ENCODE measurements at places on chromosomes 6 and 20. TPM values are rescaled to one million over a fixed set of nuclear protein-coding genes. Genes with fewer than 3 reads are reported as not detected.

- peaks cover 2% of the 10 kb centered on the region for H3K4me1 ChIP-seq
- no peak for DNase-seq
- H3K27me3 ChIP-seq, result no peaks in the 10 kb centered on the region
- H3K36me3 ChIP-seq, result no peaks in the 10 kb centered on the region
These were observed 200.9 kb downstream of the GJA10 start for GRCh38 chr6:90095145-90095544.

Gene OTOR
- not detected for total RNA-seq

Gene ANKRD66
- total RNA-seq, result not detected

DNA sequence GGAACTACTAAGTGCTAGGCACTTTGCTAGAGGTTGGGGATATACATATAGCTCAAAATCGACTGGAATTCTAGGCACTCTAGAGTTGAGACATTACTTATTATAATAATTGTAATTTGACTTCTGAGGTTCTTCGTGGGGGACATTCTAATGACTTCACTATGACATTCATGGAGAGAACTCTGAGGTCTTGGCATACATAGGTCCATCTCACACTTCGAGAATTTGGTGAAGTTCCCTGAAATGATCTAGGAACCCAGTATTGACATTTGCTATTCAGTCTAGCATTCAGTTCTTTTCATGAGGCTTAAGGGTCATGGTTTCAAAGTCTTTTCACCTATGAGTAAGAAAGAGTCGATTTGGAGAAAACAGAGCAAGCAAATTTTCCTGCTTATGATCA lies 446.6 kb upstream of the JAG1 start:
- no peak for DNase-seq
- H3K27ac ChIP-seq, result no peak overlapping the region
- H3K27me3 ChIP-seq, result no peaks in the 10 kb centered on the region
- no peaks in the 10 kb centered on the region for H3K36me3 ChIP-seq

DNA sequence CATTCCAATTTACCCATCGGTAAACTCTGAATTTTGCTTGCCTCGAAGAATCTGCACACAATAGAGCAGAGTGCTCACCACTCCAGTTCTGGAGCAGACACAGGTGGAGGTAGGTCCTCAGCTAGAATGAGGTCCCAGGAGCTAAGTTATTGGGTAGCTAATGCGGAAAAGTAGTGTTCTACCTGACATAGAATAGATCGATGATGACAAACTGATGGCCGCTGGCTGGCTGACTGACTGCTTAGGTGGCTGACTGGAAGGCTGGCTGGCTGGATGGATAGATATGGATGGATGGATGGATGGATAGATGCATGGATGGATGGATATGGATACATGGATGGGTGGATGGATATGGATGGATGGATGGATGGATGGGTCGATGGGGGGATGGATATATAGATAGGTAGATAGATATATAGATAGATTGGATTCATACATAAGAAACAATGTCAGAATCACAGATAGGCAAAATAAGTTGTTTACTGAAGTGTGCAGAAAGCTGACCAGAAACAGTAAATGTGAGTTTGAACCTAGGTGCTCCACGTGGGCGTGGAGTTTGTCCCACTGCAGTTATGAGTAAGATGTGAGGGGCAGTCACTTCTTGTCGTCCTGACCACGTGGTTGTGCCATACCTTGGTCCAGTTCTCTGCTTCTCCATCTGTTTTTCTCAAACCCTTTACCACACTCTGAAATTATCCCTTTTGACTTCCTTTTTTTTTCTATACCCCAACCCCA lies 62.1 kb downstream of the TBXT start:
- no peak for DNase-seq
- no peaks in the 10 kb centered on the region for H3K36me3 ChIP-seq
- no peak overlapping the region for H3K27ac ChIP-seq
- no peaks in the 10 kb centered on the region for H3K27me3 ChIP-seq
- H3K4me3 ChIP-seq, result no peak overlapping the region

GRCh38 chr6:51910851-51911250 lies 176.6 kb downstream of the PKHD1 start:
- no peak overlapping the region for H3K27ac ChIP-seq
- no peaks in the 10 kb centered on the region for H3K4me1 ChIP-seq
- no peaks in the 10 kb centered on the region for H3K36me3 ChIP-seq
- no peak overlapping the region for H3K4me3 ChIP-seq
- no peaks in the 10 kb centered on the region for H3K27me3 ChIP-seq

- H3K4me3 ChIP-seq, result no peak overlapping the region
- no peaks in the 10 kb centered on the region for H3K4me1 ChIP-seq
- no peaks in the 10 kb centered on the region for H3K27me3 ChIP-seq
- no peak overlapping the region for H3K27ac ChIP-seq
- H3K36me3 ChIP-seq, result no peaks in the 10 kb centered on the region
These were observed 110.7 kb downstream of the PDE10A start for GRCh38 chr6:165552248-165552736.

- H3K27me3 ChIP-seq, result no peaks in the 10 kb centered on the region
- H3K4me3 ChIP-seq, result no peak overlapping the region
- H3K27ac ChIP-seq, result no peak overlapping the region
- no peaks in the 10 kb centered on the region for H3K36me3 ChIP-seq
- no peak for DNase-seq
- H3K4me1 ChIP-seq, result no peaks in the 10 kb centered on the region
These were observed 55.3 kb downstream of the EFCAB8 start for GRCh38 chr20:32914031-32914430.

- H3K27ac ChIP-seq, result no peak overlapping the region
- H3K4me1 ChIP-seq, result no peaks in the 10 kb centered on the region
- DNase-seq, result no peak
These were observed 491.4 kb upstream of the POU3F2 start for GRCh38 chr6:98343004-98343403.

- no peak overlapping the region for H3K27ac ChIP-seq
- no peaks in the 10 kb centered on the region for H3K36me3 ChIP-seq
- H3K4me3 ChIP-seq, result no peak overlapping the region
- H3K27me3 ChIP-seq, result no peaks in the 10 kb centered on the region
These were observed 50.1 kb upstream of the ASF1A start for GRCh38 chr6:118843685-118844390.

Gene CTCFL
- total RNA-seq, result not detected

Gene FERMT1
- 3.5 TPM for total RNA-seq

GRCh38 chr6:122696079-122696478 lies 83.4 kb upstream of the FABP7 start:
- no peaks in the 10 kb centered on the region for H3K4me1 ChIP-seq
- H3K36me3 ChIP-seq, result no peaks in the 10 kb centered on the region
- H3K4me3 ChIP-seq, result no peak overlapping the region

Gene EPHA7
- 1.9 TPM for total RNA-seq

GRCh38 chr6:128807577-128807976 lies 75.4 kb upstream of the LAMA2 start:
- no peak for DNase-seq
- no peaks in the 10 kb centered on the region for H3K4me1 ChIP-seq
- no peak overlapping the region for H3K27ac ChIP-seq
- H3K4me3 ChIP-seq, result no peak overlapping the region
- no peaks in the 10 kb centered on the region for H3K36me3 ChIP-seq

GRCh38 chr20:8530022-8530421 lies 398.0 kb downstream of the PLCB1 start:
- no peaks in the 10 kb centered on the region for H3K27me3 ChIP-seq
- H3K27ac ChIP-seq, result no peak overlapping the region
- no peaks in the 10 kb centered on the region for H3K36me3 ChIP-seq

Gene HRH3
- total RNA-seq, result not detected

GRCh38 chr6:47665112-47665511 lies 33.3 kb upstream of the ADGRF4 start:
- H3K27ac ChIP-seq, result no peak overlapping the region
- H3K4me1 ChIP-seq, result no peaks in the 10 kb centered on the region
- DNase-seq, result no peak

Gene DCDC2
- not detected for total RNA-seq

Gene ZBTB9
- total RNA-seq, result 3.0 TPM

- DNase-seq, result no peak
- no peaks in the 10 kb centered on the region for H3K36me3 ChIP-seq
- no peaks in the 10 kb centered on the region for H3K4me1 ChIP-seq
- H3K27ac ChIP-seq, result no peak overlapping the region
- H3K27me3 ChIP-seq, result no peaks in the 10 kb centered on the region
- H3K4me3 ChIP-seq, result no peak overlapping the region
These were observed 60.5 kb downstream of the EYS start for GRCh38 chr6:65646544-65646943.

Gene HTR1E
- total RNA-seq, result 0.75 TPM

DNA sequence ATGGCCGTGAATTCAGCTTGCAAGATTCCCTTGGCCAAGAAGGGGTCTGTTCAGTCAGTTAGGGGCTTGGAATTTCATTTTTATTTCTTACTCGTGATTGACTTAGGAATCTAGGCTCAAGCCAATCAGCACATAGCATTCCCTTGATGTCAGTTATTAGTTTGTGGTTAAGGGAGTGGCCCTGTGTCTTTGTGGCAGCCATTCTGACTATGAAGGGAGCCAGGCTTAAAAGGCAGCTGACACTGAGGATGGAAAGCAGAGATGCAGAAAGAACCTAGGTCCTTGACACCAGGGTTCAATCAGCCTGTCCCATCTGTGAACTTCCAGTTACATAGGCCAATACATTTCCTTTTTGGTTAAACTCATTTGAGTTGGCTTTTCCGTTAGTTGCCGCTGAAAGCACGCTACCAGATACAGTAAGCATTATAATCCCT lies 48.1 kb downstream of the MCUR1 start:
- no peaks in the 10 kb centered on the region for H3K27me3 ChIP-seq
- no peaks in the 10 kb centered on the region for H3K36me3 ChIP-seq
- no peak overlapping the region for H3K4me3 ChIP-seq

DNA sequence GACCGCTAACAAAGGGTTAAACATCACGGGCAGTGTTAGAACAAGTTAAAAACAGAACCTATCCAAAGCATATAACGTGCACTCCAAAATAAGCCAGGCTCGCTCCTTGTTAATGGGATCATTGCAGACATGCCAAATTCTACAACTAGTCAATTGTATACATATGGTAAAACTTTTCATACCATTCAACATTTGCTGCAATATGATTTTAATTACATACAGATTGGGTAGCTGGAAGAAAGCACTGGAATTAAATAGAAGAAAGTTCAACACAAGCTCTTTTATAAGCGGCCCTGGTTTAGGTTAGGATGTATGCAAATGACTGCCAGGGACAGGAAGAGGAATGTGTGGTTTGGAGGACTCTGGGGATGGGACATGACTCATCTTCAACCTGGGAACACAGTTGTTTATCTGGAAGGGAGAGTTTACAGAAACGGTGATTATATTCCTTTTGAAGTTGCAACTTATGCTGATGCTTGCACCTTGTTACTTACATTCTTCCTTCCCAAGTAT lies 62.5 kb upstream of the TIAM2 start:
- H3K4me1 ChIP-seq, result no peaks in the 10 kb centered on the region
- H3K36me3 ChIP-seq, result no peaks in the 10 kb centered on the region
- H3K27me3 ChIP-seq, result no peaks in the 10 kb centered on the region
- H3K4me3 ChIP-seq, result no peak overlapping the region
- no peak for DNase-seq
- H3K27ac ChIP-seq, result no peak overlapping the region

DNA sequence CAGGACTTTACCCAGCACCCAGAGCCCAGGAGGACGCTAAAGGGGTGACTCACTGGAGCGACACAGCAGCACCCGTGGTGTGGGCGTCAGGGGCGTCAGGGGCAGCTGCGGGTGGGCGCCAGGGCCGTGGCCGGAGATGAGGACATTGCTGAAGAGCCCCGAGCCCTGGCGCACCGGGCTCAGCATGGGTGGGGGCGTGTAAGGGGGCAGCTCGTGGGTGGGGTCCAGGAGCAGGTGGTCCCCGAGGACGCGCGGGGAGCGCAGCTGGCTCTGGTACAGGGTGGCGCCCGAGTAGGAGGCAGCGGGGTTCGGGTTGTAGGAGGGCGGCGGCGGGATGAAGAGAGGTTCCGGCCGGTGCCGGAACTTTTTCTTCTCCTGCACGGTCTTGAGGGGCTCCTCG lies 41.6 kb upstream of the MRPS10 start:
- H3K36me3 ChIP-seq, result no peaks in the 10 kb centered on the region
- no peak overlapping the region for H3K4me3 ChIP-seq
- no peak overlapping the region for H3K27ac ChIP-seq
- DNase-seq, result no peak
- H3K4me1 ChIP-seq, result peaks cover 3% of the 10 kb centered on the region
- no peaks in the 10 kb centered on the region for H3K27me3 ChIP-seq

Gene OPRL1
- 0.12 TPM for total RNA-seq

- no peak for DNase-seq
- H3K4me1 ChIP-seq, result no peaks in the 10 kb centered on the region
- no peak overlapping the region for H3K27ac ChIP-seq
- H3K36me3 ChIP-seq, result no peaks in the 10 kb centered on the region
- no peaks in the 10 kb centered on the region for H3K27me3 ChIP-seq
These were observed 67.7 kb upstream of the ZNFX1 start for GRCh38 chr20:49345524-49345923.

Gene SLC12A5
- total RNA-seq, result 1.1 TPM

Gene RBPJL
- total RNA-seq, result not detected

DNA sequence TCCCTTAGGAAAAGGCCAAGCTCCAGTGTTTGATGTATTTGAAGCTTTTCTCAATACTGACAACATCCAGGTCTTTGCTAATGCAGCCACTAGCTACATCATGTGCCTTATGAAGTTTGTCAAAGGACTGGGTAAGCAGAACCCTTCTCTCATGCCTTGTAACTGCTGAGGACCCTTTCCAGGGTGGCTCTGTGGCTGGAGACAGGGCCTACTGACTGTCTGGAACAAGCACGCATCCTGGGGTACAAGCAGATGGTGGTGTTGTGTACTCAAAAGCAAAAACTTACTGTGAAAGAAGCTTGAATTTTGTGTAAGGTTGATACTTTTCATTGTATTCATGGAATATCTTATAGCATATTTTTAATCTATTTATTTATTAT lies 69.0 kb upstream of the SMIM28 start:
- DNase-seq, result no peak
- no peak overlapping the region for H3K27ac ChIP-seq
- no peak overlapping the region for H3K4me3 ChIP-seq

DNA sequence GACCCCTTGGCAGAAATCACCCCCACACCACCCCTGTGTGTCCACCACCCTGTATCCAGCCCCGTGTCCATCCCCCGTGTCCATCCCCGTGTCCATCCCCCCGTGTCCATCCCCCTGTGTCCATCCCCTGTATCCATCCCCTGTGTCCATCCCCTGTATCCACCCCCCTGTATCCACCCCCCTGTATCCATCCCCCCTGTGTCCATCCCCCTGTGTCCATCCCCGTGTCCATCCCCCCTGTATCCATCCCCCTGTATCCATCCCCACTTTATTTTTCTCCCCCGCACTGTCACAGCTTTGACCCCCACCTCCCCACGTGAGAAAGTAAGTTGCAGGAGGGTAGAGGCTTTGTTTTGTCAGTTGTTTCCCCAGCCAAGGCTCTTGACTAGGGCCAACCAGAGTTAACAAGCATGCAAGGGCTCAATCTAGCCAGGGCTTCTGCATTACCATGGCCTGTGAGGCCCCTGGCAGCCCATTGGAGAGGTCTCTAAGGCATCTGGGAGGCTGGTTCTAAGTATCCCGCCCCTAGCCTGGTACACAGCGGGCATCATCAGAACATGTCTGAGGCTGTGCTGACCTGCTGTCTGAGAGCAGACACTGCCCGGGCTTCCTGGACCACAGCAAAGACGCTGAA lies 18.1 kb upstream of the SIRPA start:
- no peak overlapping the region for H3K4me3 ChIP-seq
- no peak overlapping the region for H3K27ac ChIP-seq
- no peak for DNase-seq
- no peaks in the 10 kb centered on the region for H3K27me3 ChIP-seq
- no peaks in the 10 kb centered on the region for H3K36me3 ChIP-seq
- no peaks in the 10 kb centered on the region for H3K4me1 ChIP-seq

Data from ovary (tissue), 10 donors.